Stimulated activated CD4-positive, alpha-beta T cell treated with anti-CD3 and anti-CD28 coated beads, TNF-alpha, amount 100 ng/mL, for 24 hours (primary cell): ENCODE measurements at places on chromosomes 4 and X.

GRCh38 chrX:2334237-2334636 is 166.5 kb downstream of the DHRSX start:
- DNase-seq, result no peak

GRCh38 chrX:76183289-76184049 is 10.6 kb downstream of the PBDC1 start:
- no peak for DNase-seq

DNA sequence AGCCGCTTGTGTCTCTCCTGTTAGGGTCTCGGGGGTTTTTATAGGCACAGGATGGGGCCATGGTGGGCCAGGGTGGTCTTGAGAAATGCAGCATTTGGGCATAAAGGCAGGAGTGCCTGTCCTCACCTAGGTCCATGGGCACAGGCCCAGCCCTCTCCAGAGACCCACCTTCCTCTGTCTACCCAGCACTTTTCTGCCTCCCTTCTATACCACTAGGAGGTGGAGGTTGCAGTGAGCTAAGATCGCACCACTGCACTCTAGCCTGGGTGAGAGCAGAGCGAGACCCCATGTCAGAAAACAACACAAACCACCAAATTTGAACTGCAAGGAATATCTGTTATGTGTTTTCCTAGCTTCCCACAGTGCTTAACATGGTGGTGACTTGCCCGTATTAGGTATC is 38.0 kb downstream of the MOB1B start:
- DNase-seq, result no peak

DNA sequence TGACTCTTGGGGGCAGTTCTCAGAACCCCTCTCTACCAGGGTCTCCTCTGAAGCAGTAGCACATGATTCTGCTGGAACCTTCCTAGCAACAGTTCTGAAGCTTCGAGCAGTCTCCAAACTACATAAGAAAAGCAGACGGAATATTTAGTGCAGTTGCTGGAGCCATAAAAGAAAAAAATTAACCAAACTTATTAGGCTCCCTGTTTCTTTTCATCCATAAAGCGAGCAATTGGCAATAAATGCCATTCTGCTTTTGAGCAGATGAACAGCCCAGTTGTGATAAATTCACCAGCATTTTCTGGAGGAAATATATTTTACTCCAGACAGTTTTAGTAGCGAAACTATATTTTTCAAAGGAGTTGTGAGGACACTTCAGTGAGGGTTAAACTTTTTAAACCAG is 250.1 kb upstream of the BOD1L1 start:
- no peak for DNase-seq

- DNase-seq, result no peak
Measured at GRCh38 chrX:100976211-100976610, 6.7 kb downstream of the ARL13A start.
